ENCODE measurements at places on chromosomes 2 and 18.
A peak's percentile ranks its signal among the peaks of the same experiment; 100 is the strongest.

- no peaks in the 10 kb centered on the region for H3K36me3 ChIP-seq
- no peak overlapping the region for H3K4me3 ChIP-seq
- H3K4me1 ChIP-seq, result peaks cover 35% of the 10 kb centered on the region
- no peaks in the 10 kb centered on the region for H3K27me3 ChIP-seq
- H3K27ac ChIP-seq, result no peak overlapping the region
Measured at GRCh38 chr18:35514283-35514682, 16.5 kb upstream of the INO80C start.

DNA sequence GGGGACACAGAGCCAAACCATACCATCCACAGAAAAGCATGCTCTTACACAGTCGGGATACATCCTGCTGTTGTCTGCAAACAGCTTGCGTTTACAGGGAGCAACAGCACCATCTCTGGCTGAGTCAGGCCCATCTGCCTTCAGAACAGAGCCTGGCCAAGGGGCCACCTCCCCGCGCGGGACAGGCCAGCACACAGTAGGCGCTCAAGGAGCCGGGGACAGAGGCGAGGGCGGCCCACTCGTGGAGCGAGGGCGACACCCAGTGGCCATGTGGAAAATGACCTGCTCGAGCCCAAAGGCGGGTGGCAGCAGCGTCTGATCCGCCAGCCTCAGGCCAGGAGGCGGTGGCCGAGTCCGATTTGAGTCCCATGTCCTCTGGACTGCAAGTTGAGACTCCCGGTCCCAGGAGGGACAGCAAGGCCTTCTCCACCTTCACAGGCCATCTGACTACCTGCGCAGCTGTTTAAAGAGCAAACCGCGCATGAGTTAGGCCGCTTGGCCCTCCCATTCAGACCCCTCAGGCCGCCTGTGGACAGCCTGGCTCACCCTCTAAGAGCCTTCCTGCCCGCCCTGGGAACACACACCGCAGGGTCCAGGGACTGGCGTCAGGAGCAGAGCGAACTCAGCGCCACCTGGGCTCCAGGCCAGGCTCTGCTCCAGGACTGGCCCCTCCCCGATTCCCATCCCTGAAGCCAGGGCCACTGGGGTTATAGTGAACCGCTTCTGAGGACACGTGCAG, 38.3 kb downstream of the TTC32 start:
- peaks cover 11% of the 10 kb centered on the region for H3K4me1 ChIP-seq
- H3K27me3 ChIP-seq, result no peaks in the 10 kb centered on the region
- no peak overlapping the region for H3K27ac ChIP-seq
- no peaks in the 10 kb centered on the region for H3K36me3 ChIP-seq

- peaks cover 7% of the 10 kb centered on the region for H3K4me1 ChIP-seq
- H3K36me3 ChIP-seq, result no peaks in the 10 kb centered on the region
- H3K27ac ChIP-seq, result no peak overlapping the region
- no peak for DNase-seq
- no peak overlapping the region for H3K4me3 ChIP-seq
Measured at GRCh38 chr2:228377533-228377932, 196.0 kb upstream of the SPHKAP start.

GRCh38 chr18:35671966-35672603, 90.5 kb downstream of the GALNT1 start:
- no peak overlapping the region for H3K27ac ChIP-seq
- H3K27me3 ChIP-seq, result no peaks in the 10 kb centered on the region
- no peak for DNase-seq
- H3K4me3 ChIP-seq, result no peak overlapping the region

GRCh38 chr2:231542136-231542535, 11.9 kb upstream of the NMUR1 start:
- H3K4me3 ChIP-seq, result no peak overlapping the region
- no peaks in the 10 kb centered on the region for H3K36me3 ChIP-seq
- H3K27ac ChIP-seq, result peak overlapping the region; percentile 76
- no peaks in the 10 kb centered on the region for H3K27me3 ChIP-seq
- no peak for DNase-seq

DNA sequence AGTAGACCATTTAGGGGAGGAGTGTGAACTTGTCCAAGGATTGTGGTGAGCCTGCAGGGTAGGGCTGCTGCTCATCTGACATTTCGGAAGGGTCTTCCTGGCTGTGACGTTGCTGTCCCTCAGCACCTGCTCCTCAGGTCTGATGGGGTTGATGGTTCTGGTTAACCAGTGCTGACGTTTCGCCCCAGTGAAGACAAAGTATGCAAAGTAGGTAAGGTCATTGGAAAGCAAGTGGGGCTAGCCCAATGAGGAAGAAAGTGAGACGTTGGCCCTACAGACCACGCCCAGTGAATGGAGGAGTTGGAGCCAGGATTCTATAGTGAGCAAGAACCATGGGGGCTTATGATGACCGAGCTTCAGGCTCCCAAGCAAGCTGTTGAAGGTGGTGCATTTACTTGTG, 33.4 kb upstream of the ZNF396 start:
- H3K36me3 ChIP-seq, result no peaks in the 10 kb centered on the region
- no peak overlapping the region for H3K4me3 ChIP-seq
- DNase-seq, result no peak
- no peaks in the 10 kb centered on the region for H3K27me3 ChIP-seq
- H3K27ac ChIP-seq, result no peak overlapping the region

DNA sequence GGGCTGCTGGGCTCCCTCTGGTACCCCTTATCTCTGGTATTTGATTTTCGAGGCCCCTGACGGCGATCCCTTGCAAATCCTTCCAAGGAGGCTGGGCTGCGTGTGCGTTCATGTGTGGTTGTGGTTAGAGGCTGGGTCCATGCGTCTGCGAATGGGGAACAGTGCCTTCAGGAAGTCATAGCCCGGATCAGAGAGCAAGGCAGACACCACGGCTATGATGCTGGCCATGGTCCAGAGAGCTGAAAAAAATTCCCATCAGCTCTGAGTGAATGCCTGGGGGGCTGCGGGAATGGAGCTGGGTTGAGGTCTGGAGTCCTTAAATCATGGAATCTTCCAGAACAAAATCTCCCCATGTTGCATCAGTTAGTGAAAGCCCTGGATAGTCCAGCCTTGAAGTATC, 145.5 kb downstream of the ACKR3 start:
- no peak overlapping the region for H3K4me3 ChIP-seq
- no peak for DNase-seq
- no peak overlapping the region for H3K27ac ChIP-seq
- H3K4me1 ChIP-seq, result peaks cover 34% of the 10 kb centered on the region

GRCh38 chr2:170481201-170481600, 233.9 kb upstream of the SP5 start:
- no peak for DNase-seq
- H3K4me3 ChIP-seq, result no peak overlapping the region
- no peak overlapping the region for H3K27ac ChIP-seq
- H3K4me1 ChIP-seq, result no peaks in the 10 kb centered on the region

DNA sequence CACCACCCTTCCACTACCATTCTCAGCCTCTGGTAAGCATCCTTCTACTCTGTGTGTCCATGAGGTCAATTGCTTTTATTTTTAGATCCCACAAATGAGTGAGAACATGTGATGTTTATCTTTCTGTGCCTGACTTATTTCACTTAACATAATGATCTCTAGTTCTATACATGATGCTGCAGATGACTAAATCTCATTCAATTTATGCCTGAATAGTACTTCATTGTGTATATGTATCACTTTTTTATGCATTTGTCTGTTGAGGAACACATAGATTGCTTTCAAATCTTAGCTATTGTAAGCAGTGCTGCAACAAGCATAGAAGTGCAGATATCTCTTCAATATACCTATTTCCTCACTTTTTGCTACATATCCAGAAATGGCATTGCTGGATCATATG, 733.3 kb downstream of the SUCLG1 start:
- no peak overlapping the region for H3K4me3 ChIP-seq
- H3K4me1 ChIP-seq, result no peaks in the 10 kb centered on the region
- no peak overlapping the region for H3K27ac ChIP-seq
- DNase-seq, result no peak

Measured in heart left ventricle (tissue), 16 donors.